ENCODE measurements at places on chromosomes 11 and 22. TPM values are rescaled to one million over a fixed set of nuclear protein-coding genes. Genes with fewer than 3 reads are reported as not detected.

DNA sequence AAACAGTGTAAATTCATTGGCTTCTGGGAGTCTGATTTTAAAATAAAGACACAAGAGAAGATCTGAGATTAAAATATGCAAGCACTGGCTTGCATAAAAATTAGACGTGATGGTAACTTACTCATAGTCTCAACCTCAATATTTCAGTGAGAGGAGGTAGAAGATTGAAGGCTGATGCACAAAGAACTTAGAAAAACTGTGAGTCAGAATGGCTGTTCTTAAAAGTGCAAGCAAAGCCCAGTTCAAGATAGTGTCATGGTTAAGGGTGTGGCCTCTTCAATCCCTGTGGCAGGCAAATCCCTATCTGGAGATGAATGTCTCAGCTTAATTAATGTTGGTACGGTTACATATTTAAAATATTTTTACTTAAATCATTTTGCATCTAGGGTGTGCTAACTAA is 33.6 kb upstream of the FIBIN start:
- DNase-seq: no peak

Gene CPT1B
- total RNA-seq: 458 TPM

- no peak for DNase-seq
Observed at GRCh38 chr11:35144806-35145205, 5.8 kb downstream of the CD44 start.

Gene TMEM86A
- total RNA-seq: 4.5 TPM

Gene PHLDA2
- 0.99 TPM for total RNA-seq

Gene MYO7A
- total RNA-seq: 4.6 TPM

DNA sequence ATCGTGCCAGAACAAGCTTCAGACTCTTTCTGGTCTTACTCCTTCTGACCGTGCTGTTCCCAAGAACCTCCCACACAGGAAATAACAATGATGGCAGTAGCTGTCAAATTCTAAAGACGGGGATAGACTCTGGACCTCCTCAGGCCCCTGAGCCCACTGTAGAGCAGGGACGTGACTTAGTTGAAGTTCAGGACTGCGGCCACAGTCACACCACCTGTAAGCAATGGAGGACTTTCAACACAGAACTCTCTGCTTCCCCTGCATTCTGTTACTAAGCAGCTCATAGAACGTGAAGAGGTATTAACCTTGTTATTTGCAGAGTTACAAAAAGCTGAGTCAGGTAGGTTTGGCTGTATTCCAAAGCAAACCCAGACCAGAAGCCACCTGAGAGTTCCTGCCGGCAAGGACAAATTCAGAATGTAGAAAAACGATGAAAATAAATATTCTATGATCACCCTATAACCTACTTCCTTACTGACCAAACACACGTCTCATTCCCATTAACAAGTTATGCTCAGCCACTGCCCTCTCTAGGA is 12.7 kb downstream of the TMEM45B start:
- DNase-seq: no peak

- DNase-seq: peak; percentile 25
Observed at GRCh38 chr11:78902771-78903507, 328.3 kb upstream of the NARS2 start.

- DNase-seq: no peak
Observed at GRCh38 chr22:33666961-33667619, 253.2 kb downstream of the LARGE1 start.

Gene RPL3
- total RNA-seq: 319 TPM

GRCh38 chr22:29004647-29005371 is 56.8 kb downstream of the C22orf31 start:
- DNase-seq: peak; percentile 60

DNA sequence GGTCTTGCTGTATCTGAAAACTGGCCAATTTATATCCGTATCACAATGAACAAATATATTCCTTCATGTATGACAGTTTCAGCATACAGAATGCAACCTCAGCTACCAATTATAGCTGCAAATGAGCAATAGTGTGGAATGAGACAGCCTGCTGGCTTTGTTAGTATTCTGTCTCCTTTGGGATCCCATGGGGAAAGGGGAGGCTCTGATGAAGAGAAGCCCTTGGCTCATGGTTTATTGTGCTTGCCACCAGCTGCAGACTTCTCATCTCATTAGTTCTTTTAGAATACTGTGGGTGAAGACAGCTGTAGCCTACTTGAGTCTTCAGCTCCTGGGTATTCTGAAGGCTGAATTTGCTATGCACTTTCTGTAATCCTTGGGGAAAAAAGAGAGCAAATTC is 42.4 kb downstream of the PITPNB start:
- DNase-seq: no peak

Gene TRIM5
- 6.8 TPM for total RNA-seq

GRCh38 chr22:40954113-40954512 is 2.9 kb downstream of the RBX1 start:
- DNase-seq: no peak

DNA sequence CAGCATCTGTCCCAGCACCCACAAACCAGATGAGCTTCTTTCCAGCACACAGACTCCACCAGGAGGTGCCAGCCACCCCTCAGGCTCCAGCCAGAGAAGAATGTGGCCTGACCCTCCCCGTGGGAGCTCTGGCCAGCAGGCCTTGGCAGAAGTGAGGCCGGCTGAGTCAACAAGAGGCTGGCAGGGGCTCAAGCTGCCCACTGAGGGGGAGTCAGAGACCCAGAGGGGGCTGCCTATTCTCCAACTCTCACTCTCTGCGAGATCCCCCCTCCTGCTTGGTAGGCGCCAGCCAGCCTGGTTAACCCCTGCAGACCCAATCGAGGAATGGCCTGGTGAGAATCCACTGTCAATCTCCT is 10.6 kb upstream of the CDC42EP1 start:
- peak; percentile 55 for DNase-seq

- DNase-seq: peak; percentile 68
Observed at GRCh38 chr22:25085930-25086901, 113.4 kb upstream of the CRYBB3 start.

DNA sequence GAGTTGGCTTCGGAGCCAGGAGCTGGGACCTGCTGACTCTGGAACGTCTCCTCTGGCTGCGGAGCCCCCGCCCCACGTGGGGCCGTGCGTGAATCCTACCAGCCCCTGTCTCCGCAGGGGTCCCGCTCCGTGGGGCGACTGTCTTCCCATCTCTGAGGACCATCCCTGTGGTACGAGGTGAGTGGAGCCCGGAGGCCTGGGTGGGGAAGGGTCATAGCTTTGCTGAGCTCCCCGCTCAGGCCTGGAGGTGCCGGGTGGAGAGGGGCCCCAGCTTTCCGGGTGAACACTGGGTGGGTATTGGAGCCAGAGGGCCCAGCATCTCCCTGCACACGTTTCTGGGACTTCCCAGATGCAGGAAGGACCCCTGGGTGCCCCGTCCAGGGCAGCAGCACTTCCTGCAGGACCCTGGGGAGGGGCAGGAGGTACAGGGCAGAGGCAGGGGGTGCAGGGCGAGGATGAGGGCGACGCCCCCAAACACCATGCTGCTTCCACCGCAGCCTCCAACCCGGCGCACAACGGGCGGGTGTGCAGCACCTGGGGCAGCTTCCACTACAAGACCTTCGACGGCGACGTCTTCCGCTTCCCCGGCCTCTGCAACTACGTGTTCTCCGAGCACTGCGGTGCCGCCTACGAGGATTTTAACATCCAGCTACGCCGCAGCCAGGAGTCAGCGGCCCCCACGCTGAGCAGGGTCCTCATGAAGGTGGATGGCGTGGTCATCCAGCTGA is 3.8 kb downstream of the MUC5AC start:
- peak; percentile 23 for DNase-seq

DNA sequence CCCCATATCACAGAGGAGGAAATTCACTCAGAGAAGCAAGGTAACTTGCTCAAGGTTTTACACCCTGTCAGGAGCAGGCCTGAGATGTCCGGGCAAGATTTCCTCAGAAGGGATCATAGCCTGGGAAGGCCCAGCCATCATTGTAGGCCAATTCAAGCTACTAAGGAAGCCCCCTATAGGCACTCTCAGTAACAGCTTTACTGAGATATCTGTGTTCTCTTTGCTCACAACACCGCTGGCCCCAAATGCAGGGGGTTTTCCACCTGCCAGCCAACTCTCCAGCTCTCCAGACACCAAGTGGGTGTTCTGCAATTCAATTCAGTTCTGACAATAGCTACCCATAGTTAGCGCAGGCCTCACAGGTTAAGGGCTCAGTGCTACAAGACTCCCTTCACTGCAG is 84.0 kb downstream of the SLC36A4 start:
- DNase-seq: no peak

GRCh38 chr11:6400431-6401345 is 10.4 kb downstream of the SMPD1 start:
- DNase-seq: no peak

Gene RIN1
- total RNA-seq: 1.7 TPM

Gene SLC37A4
- total RNA-seq: 8.1 TPM

DNA sequence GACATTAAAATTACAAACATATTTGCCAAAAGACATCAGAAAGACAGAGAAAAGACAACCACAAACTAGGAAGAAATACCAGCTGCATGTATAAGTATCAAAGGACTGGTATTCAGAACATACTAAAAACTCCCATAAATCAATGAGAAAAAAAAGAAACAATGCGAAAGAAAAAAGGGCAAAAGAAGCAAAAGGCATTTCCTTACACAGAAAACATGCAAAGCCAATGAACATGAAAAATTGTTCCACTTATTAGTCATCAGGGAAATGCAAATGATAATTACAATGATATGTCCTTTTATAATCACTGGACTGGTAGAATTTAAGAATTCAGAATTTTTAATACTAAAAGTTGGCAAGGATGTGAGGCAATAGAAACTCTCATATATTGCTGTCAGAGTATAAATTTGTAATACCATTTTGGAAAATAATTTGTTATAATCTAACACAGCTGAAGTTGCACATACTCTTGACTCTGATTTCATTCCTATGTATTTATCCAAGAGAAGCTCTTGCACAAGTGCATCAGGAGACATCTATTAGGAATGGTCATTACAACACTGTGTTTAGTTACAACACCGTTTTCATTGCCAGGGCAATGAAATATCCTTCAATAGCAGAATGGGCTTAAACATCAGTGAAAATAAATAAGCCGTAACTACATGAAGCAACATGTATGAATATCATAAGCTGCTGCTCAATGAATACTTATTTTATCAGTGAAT is 279.7 kb downstream of the SWAP70 start:
- DNase-seq: no peak

Gene ADAMTS15
- 34.4 TPM for total RNA-seq

DNA sequence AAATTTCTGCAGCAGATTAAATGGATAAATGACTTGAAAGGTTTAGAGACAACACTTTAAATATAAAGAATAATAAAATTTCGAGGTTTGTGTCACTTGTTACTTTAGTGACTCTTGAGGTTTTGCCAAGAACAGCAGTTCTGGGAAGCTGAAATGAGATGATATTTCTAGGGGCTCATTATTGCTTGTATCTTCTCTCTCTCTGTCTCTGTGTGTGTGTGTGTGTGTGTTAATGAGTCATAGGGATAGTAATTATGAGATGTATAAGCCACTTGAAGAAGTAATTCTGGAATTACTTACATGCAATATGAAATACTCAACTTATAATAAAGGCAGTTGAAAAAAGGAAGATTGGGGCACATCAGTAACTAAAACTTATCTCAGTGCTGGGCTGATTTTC is 9.6 kb upstream of the OR10G7 start:
- no peak for DNase-seq

DNA sequence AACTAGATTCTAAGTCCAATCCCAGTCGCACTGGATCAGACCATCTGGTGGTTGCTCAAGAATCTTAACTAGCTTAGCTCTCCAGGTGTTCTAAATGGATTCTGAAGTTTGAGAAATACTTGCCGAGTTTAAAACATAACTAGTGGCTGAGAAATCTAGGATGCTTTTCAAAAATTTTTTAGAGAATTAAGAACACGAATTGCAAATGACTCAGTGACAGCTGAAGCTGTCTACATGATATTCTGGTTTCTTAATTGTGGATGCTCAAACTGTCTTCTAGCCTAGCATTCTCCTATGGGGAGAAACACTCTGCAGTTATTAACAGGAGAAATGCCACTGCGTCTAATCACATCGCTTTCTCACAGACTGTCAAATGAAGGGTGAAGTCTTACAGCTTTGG is 20.2 kb upstream of the TP53AIP1 start:
- DNase-seq: no peak

Gene RBMXL2
- total RNA-seq: not detected

Data from left ventricle myocardium superior (tissue), 1 donor.